HTR-8/SVneo (cell line): ENCODE measurements at places on chromosomes 4 and X.

- no peak for DNase-seq
Observed at GRCh38 chr4:90904021-90904420, 776.8 kb downstream of the CCSER1 start.

- DNase-seq: no peak
Observed at GRCh38 chrX:123878252-123878721, 18.4 kb downstream of the XIAP start.

DNA sequence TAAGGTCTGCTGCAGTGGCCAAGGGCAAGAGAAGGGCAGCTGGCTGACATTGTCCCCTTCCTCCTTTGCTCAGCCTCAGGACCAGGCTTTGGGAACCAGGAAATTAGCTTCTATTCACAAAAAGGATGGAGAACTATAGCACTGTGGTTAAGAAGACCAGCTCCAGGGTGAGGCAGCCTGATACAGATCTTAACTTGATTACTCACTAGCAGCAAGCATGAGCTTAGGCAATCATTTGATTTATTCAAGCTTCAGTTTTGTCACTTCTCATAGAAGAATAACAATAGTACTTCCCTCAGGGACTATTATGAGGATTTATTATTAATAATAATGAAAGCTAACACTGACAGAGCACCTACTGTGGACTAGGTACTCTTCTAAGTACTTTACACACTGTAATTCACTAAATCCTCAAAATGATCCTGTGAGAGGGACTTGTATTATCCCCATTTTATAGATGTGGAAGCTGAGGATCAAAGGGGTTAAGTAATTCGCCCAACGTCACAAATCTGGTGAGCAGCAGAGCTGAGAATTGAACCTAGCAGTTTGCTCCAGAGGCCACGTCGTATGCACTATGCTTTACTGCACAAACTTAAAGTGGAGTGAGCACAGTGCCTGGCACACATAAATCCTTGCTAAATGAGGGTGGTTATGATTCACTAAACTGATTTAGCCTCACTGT, 130.4 kb upstream of the PAK3 start:
- no peak for DNase-seq

- DNase-seq: no peak
Observed at GRCh38 chr4:3640587-3640962, 108.4 kb upstream of the LRPAP1 start.

GRCh38 chr4:28278676-28279075, 1418.0 kb downstream of the STIM2 start:
- DNase-seq: no peak
